ENCODE measurements at places on chromosomes 7 and 10. TPM values are rescaled to one million over a fixed set of nuclear protein-coding genes. Genes with fewer than 3 reads are reported as not detected.

The MOGAT3 gene
- total RNA-seq, result not detected

- no peak for DNase-seq
Observed at GRCh38 chr10:28894146-28894545, 216.8 kb downstream of the BAMBI start.

DNA sequence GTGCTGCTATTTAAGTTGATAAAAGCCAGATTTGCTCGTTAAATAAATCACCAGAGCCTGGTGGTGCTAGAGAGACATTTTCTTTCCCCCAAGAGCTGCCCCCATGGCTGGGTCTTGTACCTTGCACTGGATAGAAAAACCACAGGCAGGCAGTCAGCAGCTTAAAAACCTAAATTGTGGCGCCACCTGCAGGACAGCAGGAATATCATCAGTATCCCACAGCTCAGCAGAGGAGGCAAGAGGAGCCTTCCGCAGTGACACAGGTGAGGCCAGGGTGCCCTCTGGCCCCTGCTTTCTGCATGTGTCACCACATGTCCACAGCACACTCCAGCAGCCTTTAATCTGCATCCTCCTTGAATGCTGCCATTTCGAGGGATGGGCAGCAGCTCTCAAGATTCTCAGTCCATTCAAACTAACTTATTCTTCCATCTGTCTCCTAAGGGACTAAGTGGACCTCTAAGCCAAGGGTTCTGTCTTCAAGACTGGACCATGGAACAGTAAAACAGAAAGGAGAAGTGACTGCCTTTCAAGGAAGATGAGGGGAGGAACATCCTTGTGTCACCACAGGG is 4.5 kb upstream of the PLXNA4 start:
- peak; percentile 60 for DNase-seq

GRCh38 chr7:98165827-98166667 is 45.2 kb upstream of the BHLHA15 start:
- DNase-seq, result peak; percentile 68

GRCh38 chr7:26374647-26375373 is 83.1 kb downstream of the SNX10 start:
- no peak for DNase-seq

The CPA2 gene
- total RNA-seq, result not detected

Data from left ventricle myocardium superior (tissue), 1 donor.